Smooth muscle cell of the coronary artery (primary cell): ENCODE measurements at places on chromosomes 1 and 21. TPM values are rescaled to one million over a fixed set of nuclear protein-coding genes. Genes with fewer than 3 reads are reported as not detected.

Gene GPR25
- total RNA-seq, result not detected in 2 replicates

Gene LCE3D
- not detected in 2 replicates for total RNA-seq

Gene TMEM52
- not detected in 2 replicates for total RNA-seq

Gene SPAG17
- under 0.01 TPM in 1 of 2 replicates, not detected in the other for total RNA-seq

Gene AMY2B
- 2.0 and 16.3 TPM in 2 replicates for total RNA-seq

Gene MARK1
- 0.23 and 0.30 TPM in 2 replicates for total RNA-seq

Gene LAMB3
- 5.6 and 20.8 TPM in 2 replicates for total RNA-seq

Gene PLXNA2
- total RNA-seq, result 1.4 and 12.4 TPM in 2 replicates

Gene TDRD10
- not detected in 2 replicates for total RNA-seq

Gene ATP1A2
- under 0.01 and 0.08 TPM in 2 replicates for total RNA-seq

Gene ABCG1
- 0.59 and 15.9 TPM in 2 replicates for total RNA-seq

Gene PLA2G2D
- total RNA-seq, result not detected in 2 replicates

Gene SLC19A1
- total RNA-seq, result 4.1 and 6.3 TPM in 2 replicates

Gene OR2L5
- not detected in 2 replicates for total RNA-seq

Gene RNU11
- not detected in 2 replicates for total RNA-seq

Gene CHIT1
- total RNA-seq, result under 0.01 and 0.70 TPM in 2 replicates

Gene AKIRIN1
- 16.1 and 29.7 TPM in 2 replicates for total RNA-seq

Gene FCRL6
- not detected in 2 replicates for total RNA-seq

Gene LY9
- total RNA-seq, result not detected in 2 replicates

Gene SH2D1B
- total RNA-seq, result not detected in 2 replicates

Gene FAM72B
- 0.90 and 2.1 TPM in 2 replicates for total RNA-seq

Gene ADAMTS4
- 2.1 and 4.9 TPM in 2 replicates for total RNA-seq
